ENCODE measurements at places on chromosomes 6 and 20.
A peak's percentile ranks its signal among the peaks of the same experiment; 100 is the strongest.

DNA sequence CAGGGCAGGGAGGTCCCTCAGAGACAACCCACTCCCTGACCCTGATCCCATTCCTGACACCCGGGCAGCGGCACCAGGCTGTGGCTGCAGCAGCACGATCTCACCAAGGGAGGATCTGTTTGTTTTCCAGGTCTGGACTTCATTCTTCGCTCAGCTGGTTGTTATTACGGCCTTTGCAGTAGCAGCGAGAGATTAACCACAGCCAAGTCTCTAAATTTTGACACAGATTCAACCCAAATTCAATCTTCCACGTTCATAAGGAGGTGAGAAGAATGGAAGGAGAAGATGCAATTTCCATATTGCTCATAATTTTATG is 91.1 kb upstream of the THBS2 start:
- DNase-seq = no peak

GRCh38 chr20:40262219-40262618 is 426.8 kb downstream of the MAFB start:
- DNase-seq = no peak

- DNase-seq = no peak
These were observed 256.2 kb downstream of the EPHA7 start for GRCh38 chr6:93163146-93163545.

DNA sequence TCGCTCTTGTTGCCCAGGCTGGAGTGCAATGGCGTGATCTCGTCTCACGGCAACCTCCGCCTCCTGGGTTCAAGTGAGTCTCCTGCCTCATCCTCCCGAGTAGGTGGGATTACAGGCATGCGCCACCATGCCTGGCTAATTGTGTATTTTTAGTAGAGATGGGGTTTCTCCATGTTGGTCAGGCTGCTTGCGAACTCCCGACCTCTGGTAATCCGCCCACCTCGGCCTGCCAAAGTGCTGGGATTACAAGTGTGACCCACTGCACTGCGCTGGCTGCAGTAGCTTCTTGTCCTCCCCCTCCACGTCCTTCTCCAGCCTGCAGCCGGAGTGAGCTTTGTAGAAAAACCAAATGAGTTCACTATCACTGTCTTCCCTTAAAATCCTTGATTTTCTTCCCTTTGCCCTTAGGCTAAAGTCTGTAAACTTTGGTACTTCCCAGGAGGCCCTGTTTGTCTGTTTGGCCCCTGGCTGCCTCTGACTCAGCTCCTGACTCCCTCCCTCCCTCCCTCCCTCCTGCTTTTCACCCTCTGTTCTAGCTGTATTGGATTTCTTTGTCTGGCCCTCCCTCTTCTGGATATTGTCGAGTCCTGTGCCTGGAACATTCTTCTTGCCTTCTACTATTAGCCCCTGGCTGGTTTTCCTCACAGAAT is 12.9 kb downstream of the PARD6B start:
- peak; percentile 91 for DNase-seq

DNA sequence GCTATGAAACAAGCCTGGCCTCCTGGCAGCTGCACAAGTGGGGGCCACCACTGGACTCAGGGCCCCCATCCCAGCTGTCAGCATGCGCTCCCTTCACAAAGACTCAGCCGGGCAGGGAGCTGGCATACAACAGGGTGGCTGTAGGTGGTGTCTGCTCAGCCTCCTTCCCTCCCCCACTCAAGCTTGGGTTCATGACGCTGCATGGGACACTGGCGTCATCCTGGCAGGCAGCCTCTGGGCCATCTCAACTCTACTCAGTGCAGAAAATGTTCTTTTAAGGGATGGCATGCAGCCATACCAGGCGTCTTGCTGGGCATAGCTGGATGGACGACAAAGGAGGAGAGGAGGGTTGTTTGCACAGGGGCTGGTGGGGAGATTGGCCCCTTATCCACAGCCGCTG is 30.5 kb downstream of the SAYSD1 start:
- DNase-seq = no peak

- DNase-seq = no peak
These were observed 49.4 kb downstream of the IYD start for GRCh38 chr6:150417899-150418826.

DNA sequence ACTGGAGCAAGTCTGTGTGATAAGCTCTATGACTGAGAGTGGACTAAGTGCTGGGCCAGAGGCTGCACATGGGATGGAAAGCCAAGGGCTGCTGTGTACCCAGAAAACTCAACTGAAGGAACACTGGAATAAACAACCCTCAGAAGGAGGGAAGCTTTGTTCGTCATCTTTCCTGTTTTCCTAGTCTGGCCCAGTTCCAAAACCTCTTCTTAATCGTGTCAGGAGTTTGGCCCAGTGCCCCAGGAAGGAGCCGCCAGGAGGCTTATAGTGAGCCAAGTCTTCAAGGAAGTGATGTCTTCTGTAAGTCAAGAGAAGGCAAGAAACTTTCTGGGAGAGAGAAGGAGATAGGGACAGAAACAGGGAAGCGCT is 23.3 kb upstream of the TOP1 start:
- DNase-seq = peak; percentile 60

- DNase-seq = no peak
These were observed 17.7 kb upstream of the CCN6 start for GRCh38 chr6:112036088-112036637.

GRCh38 chr6:31706599-31706998 is at the start of gene LY6G6F:
Gene LY6G6F, plus strand, starts transcription at chr6:31706866. Its CDS starts 41 bp downstream, at chr6:31706907.
- no peak for DNase-seq

- no peak for DNase-seq
These were observed 152.8 kb upstream of the SLC35B3 start for GRCh38 chr6:8588176-8588575.

- DNase-seq = no peak
These were observed 198.5 kb downstream of the HIVEP2 start for GRCh38 chr6:142746524-142746923.

- no peak for DNase-seq
These were observed 62.4 kb downstream of the PTCHD4 start for GRCh38 chr6:48048451-48049146.

- no peak for DNase-seq
These were observed 19.2 kb upstream of the STK38 start for GRCh38 chr6:36566418-36566905.

GRCh38 chr6:6581054-6581453 is 7.5 kb upstream of the LY86 start:
- no peak for DNase-seq

- no peak for DNase-seq
These were observed 274.5 kb downstream of the ALDH8A1 start for GRCh38 chr6:134675110-134676054.

- DNase-seq = no peak
These were observed 49.9 kb upstream of the MAFB start for GRCh38 chr20:40738976-40739375.

DNA sequence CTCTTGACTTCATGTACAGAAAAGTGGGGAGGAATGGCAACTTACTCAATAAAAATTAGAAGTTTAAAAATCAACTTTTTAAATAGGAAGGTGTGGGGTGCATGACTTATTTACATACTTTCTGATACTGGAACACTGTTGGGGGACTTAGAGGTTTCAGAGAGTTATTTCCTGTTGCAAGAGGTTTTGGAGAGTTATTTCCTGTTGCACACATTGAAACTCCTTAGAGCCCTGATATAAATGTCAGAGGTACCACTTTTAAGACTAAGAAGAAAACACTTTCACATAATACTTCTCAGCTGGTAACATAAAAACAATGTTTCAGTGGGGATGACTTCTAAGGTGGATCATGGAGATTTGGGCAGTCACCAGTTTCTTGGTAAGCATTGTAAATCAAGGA is 579.9 kb downstream of the MMUT start:
- DNase-seq = no peak

GRCh38 chr20:39009348-39009747 is 47.2 kb downstream of the DHX35 start:
- DNase-seq = no peak

DNA sequence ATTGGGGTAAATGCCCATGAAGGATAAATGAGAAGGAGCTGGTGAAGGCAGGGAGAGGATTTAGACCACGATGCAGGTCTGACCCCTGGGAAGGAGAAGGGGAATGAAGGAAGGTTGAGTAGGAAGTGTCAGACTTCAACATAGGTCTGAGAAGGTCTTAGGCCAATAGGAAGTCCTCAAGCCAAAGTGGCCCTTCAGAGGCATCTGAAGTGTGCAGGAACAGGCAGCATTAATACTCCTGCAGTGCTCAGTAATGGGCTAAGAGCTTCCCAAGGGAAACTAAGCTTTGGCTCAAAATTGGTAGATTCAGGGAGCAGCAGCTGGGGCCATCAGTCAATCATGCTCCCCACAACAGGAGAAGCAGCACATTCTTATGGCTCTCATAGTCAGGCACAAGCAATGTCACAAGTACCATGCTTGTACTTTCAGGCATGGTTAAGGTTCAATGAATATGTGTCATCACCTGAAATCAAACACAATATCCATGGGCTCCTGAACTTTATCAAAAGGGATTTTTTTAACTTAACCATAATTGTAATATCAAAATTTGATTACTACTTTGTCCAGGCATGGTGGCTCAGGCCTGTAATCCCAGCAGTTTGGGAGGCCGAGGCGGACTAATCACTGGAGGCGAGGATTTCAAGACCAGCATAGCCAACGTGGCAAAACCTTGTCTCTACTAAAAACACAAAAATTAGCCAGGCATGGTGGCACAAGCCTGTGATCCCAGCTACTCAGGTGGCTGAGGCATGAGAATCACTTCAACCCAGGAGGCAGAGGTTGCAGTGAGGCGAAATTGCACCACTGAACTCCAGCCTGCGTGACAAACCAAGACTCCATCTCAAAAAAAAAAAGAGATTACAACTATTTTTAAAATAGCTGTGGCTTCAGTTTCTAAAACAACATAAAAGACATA is 9.9 kb downstream of the RALGAPA2 start:
- no peak for DNase-seq

DNA sequence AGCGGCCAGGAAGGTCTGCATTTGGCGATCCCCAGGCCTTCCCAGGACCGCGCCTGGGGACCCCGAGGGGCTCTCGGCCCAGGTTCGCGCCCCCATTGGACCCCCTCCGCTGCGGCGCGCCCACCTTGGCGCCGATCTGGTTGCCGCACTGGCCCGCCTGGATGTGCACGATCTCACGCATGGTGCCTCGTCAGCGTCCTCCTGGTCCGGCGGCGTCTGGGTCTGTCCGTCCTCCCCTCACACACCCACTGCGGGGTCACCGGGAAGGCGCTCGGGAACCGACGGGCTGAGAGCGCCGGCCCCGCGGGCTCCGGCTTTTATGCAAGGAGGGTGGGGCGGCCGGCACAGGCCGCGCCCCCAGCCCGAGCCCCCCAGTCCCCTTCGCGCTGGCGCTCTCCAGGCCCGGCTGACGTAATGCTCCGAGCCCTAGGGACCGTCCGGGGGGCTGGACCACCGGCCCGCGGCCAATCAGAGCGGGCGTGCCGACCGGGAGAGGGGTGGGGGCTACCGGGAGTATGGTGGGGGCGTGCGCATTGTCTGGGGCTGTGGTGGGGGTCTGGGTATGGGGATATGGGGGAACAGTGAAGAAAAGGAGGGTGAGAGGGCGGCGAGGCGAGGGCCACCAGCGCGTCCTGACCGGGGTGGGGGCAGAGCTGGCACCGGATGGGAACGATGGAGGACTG is at the start of gene TUBB2B:
TSS of gene TUBB2B (minus strand) at position 291 of the 683 bp plus-strand sequence. CDS start at position 181, 110 bp downstream.
- no peak for DNase-seq

DNA sequence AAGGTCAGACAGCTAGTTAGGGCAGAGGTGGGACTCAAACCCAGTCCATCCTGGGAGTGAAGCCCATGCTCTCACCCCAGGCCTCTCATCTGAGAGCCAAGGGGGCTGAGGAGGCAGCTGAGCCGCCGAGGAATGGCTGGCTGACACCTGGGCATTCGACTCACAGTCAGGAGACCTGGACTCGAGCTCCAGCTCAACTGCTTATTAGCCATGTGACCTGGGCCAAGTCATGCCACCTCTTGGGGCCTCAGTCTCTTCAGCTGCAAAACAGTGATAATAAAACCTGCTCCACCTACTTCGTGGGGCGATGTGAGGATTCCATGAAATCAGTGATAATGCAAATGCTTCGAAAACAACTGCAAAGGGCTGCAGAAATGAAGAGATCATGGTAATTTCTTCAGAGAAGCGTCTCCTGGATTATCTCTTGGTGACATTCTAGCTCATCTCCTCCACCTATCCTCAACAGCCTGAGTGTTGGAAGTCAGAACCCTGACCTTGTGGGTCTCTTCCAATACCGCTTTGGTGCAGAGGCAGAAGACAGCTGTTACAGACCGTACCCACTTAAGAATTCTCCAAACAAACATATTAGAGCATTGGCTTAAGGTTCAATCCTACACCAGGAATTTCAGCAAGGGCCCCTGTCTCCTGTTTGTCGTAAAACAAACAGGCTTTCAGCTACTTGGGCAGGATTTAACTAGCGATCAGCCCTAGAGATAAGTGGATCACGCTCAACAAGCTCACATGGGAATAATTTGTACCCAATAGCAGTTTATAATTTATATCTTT is 60.0 kb upstream of the PIM1 start:
- DNase-seq = no peak

- DNase-seq = no peak
These were observed 56.1 kb downstream of the NCOA3 start for GRCh38 chr20:47557791-47558190.

DNA sequence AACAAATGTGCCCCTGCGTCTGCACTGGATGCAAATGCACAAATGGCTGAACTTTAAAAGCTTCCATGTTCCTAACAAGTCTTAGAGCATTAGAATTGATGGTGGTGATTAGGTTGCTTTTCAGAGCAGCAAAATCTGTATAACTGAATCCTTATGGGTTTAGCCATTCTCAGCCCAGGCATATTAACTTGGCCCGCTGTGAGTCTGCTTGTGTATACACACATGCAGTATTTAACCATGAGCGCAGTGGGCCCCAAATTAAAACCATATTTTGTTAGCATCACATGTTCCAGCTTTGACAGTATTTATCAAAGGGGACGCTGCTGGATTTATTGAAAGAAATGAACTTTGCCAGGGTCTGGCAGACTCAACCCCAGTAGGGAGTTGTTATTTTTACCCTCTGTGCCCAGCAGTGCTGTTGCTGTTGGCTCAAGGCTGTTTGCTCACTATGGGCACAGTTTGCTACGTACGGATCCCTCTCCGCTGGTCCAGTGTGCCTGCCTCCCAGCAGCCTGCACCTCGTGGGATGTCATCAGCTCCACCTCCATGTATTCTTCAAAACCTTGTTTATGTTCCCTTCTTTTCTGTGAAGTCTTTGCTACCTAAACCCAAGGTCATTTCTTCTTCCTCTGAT is 144.7 kb downstream of the QRSL1 start:
- DNase-seq = no peak

GRCh38 chr6:41502566-41502916 is 43.6 kb upstream of the FOXP4 start:
- no peak for DNase-seq

- no peak for DNase-seq
These were observed 28.5 kb downstream of the REPS1 start for GRCh38 chr6:138959521-138959920.
